SJSA1 (cell line): ENCODE measurements at places on chromosomes 7 and 10. TPM values are rescaled to one million over a fixed set of nuclear protein-coding genes. Genes with fewer than 3 reads are reported as not detected.
A peak's percentile ranks its signal among the peaks of the same experiment; 100 is the strongest.

- DNase-seq = peak; percentile 54
These were observed 18.6 kb upstream of the VDAC2 start for GRCh38 chr10:75191821-75192568.

Gene FZD1
- 9.9 and 11.6 TPM in 2 replicates for total RNA-seq

DNA sequence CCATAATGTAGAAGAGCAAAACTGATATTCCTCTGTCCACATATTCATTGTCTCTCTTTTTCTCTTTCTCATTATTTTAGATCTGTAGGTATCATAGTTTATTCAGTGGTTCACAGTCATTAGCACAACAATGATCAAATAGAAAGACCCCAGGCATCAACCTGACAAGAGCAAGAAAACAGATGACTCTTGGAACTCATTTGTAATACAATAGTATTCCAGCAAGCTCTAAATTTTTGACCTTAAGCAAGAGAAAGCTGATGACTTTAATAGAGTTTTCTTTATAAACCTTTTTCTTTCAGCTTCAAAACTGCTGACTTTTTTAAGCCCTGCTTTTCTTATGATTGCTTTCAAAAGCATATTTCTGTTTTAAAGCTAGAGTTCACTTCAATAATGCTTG lies 507.5 kb upstream of the SORCS1 start:
- DNase-seq = no peak

Gene CTAGE8
- not detected in 2 replicates for total RNA-seq
